ENCODE measurements at places on chromosomes 6 and 20. TPM values are rescaled to one million over a fixed set of nuclear protein-coding genes. Genes with fewer than 3 reads are reported as not detected.

DNA sequence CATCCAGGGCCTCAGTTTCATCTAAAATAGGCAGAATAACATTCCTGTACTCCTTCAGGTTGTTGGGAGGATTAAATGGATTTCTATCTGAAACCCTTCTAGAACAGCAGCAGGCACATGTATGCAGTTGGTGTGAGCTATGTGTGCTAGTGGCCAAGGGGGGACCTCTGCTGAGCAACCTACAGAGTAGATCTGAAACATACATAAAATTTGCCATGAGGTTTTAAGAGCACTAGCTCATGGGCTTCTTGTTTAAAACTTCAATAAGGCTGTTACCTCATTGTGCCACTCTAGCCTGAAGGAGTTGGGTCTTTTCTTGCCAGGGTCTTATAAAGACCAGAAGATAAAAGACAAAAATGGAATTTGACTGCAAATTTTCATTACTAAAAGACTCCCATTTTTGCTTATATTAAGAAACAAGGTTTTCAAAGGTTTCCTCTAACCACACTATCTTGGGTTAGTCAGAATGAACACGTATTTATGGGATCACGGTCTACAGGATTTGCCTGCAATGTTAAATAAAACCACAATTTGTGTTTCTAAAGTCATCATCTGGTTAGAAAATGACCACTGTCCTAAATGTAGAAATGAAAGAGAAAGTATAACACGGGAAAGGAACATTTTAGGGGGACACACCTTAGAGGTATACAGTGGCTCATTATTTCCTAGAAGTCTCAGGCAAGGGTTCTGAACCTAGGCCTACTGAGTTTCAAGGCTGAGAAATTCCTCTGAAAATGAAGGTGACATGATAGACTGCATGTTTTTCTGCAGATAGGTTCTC is 144.9 kb upstream of the OLIG3 start:
- DNase-seq, result no peak

DNA sequence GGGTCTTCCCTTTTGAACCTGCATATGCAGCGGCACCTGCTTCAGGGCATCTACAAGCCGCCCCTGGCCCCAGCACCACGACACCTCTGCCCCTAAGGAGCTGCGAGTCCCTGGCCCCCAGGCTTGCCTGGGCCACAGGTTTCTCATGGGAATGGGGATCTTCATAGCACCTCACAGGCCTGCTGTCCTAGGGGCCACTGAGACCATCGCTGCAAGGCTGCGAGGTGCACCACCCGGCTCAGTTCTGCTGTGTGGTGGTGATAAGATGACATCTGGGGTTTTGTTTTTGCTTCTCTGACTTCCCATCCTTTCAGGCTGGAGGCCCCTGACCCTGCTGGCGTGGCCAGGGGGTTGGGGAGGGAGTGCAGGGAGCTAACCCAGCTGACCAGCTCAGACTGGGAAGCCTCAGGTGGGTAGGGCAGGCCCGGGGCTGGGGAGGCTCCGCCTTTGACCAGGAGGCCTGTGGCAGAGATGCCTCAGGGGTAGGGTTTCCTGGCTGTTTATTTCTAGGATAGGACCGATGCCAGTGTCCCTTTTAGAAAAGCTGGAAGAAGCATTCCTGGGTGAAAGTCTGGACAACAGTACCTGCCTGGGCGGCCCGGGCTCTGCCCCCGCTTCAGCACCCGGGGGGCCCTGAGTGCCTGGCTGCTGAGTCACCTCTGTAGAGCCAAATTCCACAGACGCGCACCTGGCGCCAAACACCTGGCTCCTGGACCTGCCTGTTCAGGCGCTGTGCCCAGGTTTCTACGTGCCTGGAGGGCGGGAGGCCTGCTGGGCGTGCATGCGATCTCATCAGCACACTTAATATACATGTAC is 264.7 kb downstream of the DLL1 start:
- peak; percentile 8 for DNase-seq

The VGLL2 gene
- 0.12 TPM for total RNA-seq

The CST8 gene
- not detected for total RNA-seq

The CFB gene
- total RNA-seq, result not detected

GRCh38 chr6:33081098-33081824 is 5.5 kb downstream of the HLA-DPB1 start:
- peak; percentile 21 for DNase-seq
